Kidney (tissue), 22 donors: ENCODE measurements at places on chromosomes 16 and 17. TPM values are rescaled to one million over a fixed set of nuclear protein-coding genes. Genes with fewer than 3 reads are reported as not detected.
A peak's percentile ranks its signal among the peaks of the same experiment; 100 is the strongest.

GRCh38 chr17:43832168-43832975 lies 574 bp downstream of the MPP3 start:
- H3K4me1 ChIP-seq = no peaks in the 10 kb centered on the region
- H3K4me3 ChIP-seq = peak overlapping the region; percentile 55
- DNase-seq = peak; percentile 62
- H3K27ac ChIP-seq = peak overlapping the region; percentile 37
- H3K36me3 ChIP-seq = no peaks in the 10 kb centered on the region

GRCh38 chr16:75462806-75463205 lies 1.7 kb downstream of the TMEM170A start:
- H3K27me3 ChIP-seq = no peaks in the 10 kb centered on the region
- H3K4me1 ChIP-seq = peaks cover 7% of the 10 kb centered on the region
- H3K27ac ChIP-seq = no peak overlapping the region
- peak overlapping the region; percentile 23 for H3K4me3 ChIP-seq
- DNase-seq = no peak

DNA sequence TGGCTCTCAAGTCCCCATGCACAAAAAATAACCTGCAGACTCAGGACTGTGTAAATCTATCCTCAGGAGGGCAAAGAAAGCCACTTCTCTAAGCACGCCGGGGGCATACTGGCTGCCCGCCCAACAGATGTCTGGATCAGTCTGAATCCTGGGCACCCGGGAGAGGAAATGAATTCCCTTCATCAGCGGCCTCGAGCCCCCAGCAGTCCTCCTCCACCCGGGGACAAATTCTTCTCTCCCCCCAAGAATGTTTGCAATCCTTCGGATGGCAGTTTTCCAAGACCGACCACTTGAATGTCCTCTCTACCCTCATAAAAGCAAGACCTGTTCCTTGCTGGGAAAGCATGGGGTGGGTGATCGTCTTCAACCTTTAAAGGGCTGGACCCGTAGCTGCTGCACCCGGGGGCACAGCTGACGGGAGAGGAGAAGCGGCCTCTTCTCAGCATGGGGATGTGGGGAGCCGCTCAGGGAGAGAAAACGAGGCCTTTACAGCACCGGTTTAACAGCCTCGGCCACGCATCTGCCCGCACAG lies 9.4 kb upstream of the MAP2K3 start:
- H3K27ac ChIP-seq = no peak overlapping the region
- H3K4me1 ChIP-seq = no peaks in the 10 kb centered on the region
- peak overlapping the region; percentile 62 for H3K4me3 ChIP-seq
- H3K36me3 ChIP-seq = no peaks in the 10 kb centered on the region
- no peaks in the 10 kb centered on the region for H3K27me3 ChIP-seq
- no peak for DNase-seq

DNA sequence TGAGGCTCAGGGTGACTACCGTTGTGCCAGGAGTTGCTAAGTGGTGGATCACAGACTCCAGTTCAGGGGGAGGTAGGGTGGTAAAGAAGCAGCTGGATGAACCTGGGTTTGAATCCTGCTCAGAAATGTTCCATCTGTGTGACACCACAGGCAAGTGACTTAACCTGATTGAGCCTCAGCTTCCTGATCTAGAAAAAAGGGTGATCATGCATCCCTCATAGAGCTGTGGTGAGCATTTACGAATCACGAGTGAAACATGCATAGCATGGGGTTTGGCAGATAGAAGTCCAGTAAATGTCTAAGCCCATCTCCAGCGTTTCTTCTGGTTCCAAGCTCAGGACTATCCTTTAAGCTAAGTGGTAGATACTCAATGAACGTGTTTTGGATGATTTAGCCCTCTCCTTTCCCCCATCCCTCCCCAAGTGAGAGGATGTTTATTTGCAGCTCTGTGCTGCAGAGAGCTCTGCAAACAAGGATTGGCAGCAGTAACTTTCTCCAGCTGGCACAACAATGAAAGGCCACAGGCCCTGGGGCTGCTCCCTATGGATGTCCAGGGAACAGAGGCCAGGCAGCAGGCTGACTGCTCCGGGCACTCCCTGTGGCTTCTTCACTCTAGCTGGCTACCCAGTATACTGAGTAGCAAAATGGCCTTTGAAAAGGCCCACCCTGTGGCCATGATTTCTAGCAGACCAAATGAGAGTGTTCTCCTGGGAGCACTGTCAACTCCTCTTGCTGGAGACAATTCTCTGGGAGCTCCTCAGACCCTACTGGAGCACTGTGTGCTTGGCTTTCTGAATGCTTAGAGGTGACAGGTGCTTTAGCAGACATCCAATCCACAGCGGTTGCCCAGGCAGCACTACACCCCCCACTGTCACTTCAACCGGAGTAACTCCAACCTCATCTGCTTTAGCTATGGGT lies 21.3 kb downstream of the CA4 start:
- H3K36me3 ChIP-seq = no peaks in the 10 kb centered on the region
- no peak overlapping the region for H3K4me3 ChIP-seq
- peaks cover 7% of the 10 kb centered on the region for H3K4me1 ChIP-seq
- no peak for DNase-seq
- no peaks in the 10 kb centered on the region for H3K27me3 ChIP-seq

GRCh38 chr17:77217566-77217965 lies 76.8 kb downstream of the SEC14L1 start:
- DNase-seq = no peak
- H3K27me3 ChIP-seq = no peaks in the 10 kb centered on the region
- H3K4me3 ChIP-seq = no peak overlapping the region
- no peak overlapping the region for H3K27ac ChIP-seq

- H3K27me3 ChIP-seq = no peaks in the 10 kb centered on the region
- H3K27ac ChIP-seq = no peak overlapping the region
- no peak for DNase-seq
- H3K36me3 ChIP-seq = no peaks in the 10 kb centered on the region
- no peaks in the 10 kb centered on the region for H3K4me1 ChIP-seq
Measured at GRCh38 chr17:67290711-67291291, 45.8 kb upstream of the HELZ start.

DNA sequence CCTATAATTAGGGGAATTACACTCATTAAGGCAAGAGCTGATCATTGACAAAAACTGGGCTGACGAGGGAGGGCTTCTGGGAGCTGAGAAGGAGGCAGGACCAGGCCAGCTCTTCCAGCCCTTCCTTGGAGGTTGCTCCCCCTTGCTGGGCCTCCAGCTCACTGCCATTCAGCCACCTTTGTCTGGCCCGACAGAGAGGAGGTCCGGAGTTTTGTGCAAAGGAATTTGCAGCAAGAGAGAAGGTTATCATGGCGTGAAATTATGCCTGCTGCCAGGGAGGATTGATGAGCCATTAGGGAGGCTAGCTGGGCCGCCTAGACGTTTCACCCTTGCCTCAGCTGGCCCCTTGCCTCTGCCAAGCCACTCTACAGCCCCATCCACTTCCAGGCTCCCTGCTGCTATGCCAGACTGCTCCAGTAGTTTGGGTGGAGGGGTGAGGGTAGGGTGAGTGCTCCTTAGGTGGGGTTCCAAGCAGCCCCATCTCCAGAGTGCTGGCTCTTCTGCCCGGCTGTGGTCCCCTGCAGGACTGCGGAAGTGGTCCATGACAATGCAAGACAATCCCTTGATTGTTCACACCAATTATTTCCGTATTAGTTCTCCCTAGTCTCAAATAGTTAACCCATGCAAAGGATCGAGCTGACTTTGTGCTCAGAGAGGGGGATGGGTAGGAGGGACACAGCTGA lies 17.1 kb upstream of the PHF12 start:
- no peaks in the 10 kb centered on the region for H3K27me3 ChIP-seq
- H3K4me1 ChIP-seq = peaks cover 10% of the 10 kb centered on the region
- peak; percentile 61 for DNase-seq
- H3K27ac ChIP-seq = no peak overlapping the region

GRCh38 chr17:34624767-34625383 lies 45.5 kb downstream of the TMEM132E start:
- H3K27ac ChIP-seq = no peak overlapping the region
- no peak overlapping the region for H3K4me3 ChIP-seq
- H3K4me1 ChIP-seq = peaks cover 3% of the 10 kb centered on the region
- no peak for DNase-seq

DNA sequence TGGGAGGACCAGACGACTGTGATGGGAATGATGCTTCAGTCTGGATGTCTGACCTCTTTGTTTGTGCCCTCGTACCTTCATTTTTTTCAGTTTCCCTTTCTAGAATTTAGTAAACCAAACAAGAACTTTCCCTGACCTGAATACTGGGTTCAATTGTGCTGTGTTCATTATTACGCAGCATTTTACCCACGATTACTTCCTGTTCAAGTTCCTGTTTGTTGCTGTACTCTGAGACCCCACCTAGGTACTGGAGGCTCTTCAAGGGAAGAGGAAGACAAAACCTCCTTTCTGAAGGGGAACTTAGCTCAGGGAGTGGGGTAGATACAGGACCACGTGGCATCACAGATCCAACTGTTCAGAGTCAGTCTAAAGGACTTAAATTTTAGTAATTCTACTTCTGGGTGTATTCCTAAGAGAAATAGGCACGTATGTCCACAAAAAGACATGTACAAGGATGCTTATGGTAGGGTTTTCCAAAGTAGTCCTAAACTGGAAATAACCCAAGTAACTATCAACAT lies 9.2 kb upstream of the PRKCB start:
- no peaks in the 10 kb centered on the region for H3K36me3 ChIP-seq
- H3K27ac ChIP-seq = no peak overlapping the region
- no peaks in the 10 kb centered on the region for H3K4me1 ChIP-seq
- no peak for DNase-seq
- no peaks in the 10 kb centered on the region for H3K27me3 ChIP-seq
- H3K4me3 ChIP-seq = no peak overlapping the region

DNA sequence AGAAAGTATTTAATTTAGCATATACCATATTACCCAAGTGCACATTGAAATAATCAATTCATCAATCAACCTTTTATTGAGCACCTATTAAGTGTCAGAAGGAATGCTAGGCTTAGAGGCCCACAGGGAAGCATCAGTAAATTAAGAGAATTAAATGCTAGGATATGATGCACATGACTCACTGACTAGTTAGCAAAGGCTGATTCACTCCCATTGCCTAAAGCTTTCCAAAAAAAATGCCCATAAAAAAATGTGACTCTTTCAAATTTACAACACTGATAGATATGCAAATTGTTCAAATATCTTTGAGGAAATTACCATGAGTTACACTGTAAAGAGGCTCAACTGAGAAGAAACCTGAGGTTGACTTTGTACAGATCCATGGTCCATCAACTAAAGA lies 883.3 kb downstream of the CDH11 start:
- no peaks in the 10 kb centered on the region for H3K27me3 ChIP-seq
- H3K4me1 ChIP-seq = no peaks in the 10 kb centered on the region
- no peak overlapping the region for H3K27ac ChIP-seq
- no peak for DNase-seq
- H3K36me3 ChIP-seq = no peaks in the 10 kb centered on the region

DNA sequence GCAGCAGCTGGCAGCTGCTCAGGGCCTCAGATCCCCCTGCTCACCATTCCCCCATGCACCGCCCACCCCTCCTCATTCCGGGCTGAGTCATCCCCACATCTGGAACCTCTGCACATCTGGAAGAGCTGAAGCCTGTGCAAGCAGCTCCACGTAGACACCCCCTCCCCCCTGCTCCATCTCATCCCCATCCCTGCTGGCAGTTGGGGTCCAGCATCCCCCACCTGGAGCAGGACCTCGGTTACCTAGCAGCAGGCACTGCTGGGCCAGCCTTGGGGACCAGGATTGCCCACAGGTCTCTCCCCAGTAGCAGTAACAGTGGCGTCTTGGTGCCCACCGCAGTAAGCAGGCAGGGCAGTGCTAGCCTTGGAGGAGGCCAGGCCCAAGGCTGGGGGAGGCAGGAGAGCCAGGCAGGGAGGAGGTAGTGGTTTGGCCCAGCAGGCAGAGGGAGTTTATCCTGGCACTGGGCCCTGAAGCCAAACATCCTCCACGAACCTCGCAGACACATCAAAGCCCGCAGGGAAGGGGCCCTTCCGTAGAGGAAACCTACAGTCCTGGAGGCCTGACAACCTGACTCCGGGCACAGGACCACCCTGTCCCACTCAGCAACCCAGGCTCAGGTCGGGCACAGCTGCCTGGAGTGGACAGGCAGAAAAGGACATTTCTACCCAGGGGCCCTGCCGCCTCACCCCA lies 7.7 kb upstream of the TMEM92 start:
- no peaks in the 10 kb centered on the region for H3K27me3 ChIP-seq
- no peak for DNase-seq
- H3K4me1 ChIP-seq = peaks cover 2% of the 10 kb centered on the region
- H3K4me3 ChIP-seq = no peak overlapping the region

- no peaks in the 10 kb centered on the region for H3K27me3 ChIP-seq
- H3K4me3 ChIP-seq = no peak overlapping the region
- no peak for DNase-seq
- no peaks in the 10 kb centered on the region for H3K4me1 ChIP-seq
- no peaks in the 10 kb centered on the region for H3K36me3 ChIP-seq
- H3K27ac ChIP-seq = no peak overlapping the region
Measured at GRCh38 chr16:6204945-6205344, 1107.3 kb upstream of the EEF2KMT start.

GRCh38 chr16:28873543-28874201 lies 4.6 kb upstream of the ATP2A1 start:
- H3K36me3 ChIP-seq = peaks cover 13% of the 10 kb centered on the region
- H3K27me3 ChIP-seq = no peaks in the 10 kb centered on the region
- no peak overlapping the region for H3K27ac ChIP-seq
- DNase-seq = no peak
- H3K4me1 ChIP-seq = no peaks in the 10 kb centered on the region
- H3K4me3 ChIP-seq = no peak overlapping the region

DNA sequence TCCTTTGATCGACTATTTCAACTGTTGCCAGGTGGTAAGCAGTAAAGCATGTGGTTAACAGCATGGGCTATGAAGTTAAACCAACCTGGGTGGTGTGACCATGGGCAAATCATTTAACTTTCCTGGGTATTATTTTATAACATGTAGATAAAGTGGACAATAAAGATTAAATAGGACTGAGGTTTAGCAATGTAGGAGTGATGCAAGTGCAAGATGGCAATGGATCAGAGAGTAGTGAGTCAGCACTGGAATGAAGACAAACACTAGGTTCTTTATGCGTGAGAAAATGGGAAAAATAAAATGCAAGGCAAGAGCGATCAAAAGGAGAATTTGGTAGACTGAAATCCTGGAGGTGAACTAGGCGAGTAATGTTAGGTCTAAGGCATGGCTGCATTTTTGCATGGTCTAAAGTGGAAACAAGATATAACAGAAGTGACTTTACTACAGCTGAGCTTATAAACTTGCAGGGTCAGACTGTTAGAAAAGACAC lies 222.4 kb upstream of the AXIN2 start:
- H3K4me3 ChIP-seq = no peak overlapping the region
- H3K27me3 ChIP-seq = no peaks in the 10 kb centered on the region
- no peaks in the 10 kb centered on the region for H3K4me1 ChIP-seq
- DNase-seq = peak; percentile 4
- no peaks in the 10 kb centered on the region for H3K36me3 ChIP-seq
- H3K27ac ChIP-seq = no peak overlapping the region

The HSD11B2 gene
- 139 TPM for total RNA-seq

The HBZ gene
- total RNA-seq = not detected

The CLEC18B gene
- 5.3 TPM for total RNA-seq

The FZD2 gene
- 4.7 TPM for total RNA-seq

The TEX19 gene
- not detected for total RNA-seq

The YBX2 gene
- 1.3 TPM for total RNA-seq

The RGS11 gene
- total RNA-seq = 5.9 TPM

The SPHK1 gene
- 10.4 TPM for total RNA-seq

The TPSD1 gene
- 7.9 TPM for total RNA-seq

The TMEM235 gene
- total RNA-seq = not detected

The DHRS7C gene
- total RNA-seq = not detected
